Smooth muscle cell of bladder (primary cell): ENCODE measurements at places on chromosomes 13 and 19. TPM values are rescaled to one million over a fixed set of nuclear protein-coding genes. Genes with fewer than 3 reads are reported as not detected.

Gene OR10H1
- total RNA-seq, result not detected in 2 replicates

Gene TUBA3C
- not detected in 2 replicates for total RNA-seq

Gene MAP1S
- total RNA-seq, result 9.2 and 11.2 TPM in 2 replicates

Gene IL4I1
- total RNA-seq, result 0.14 and 0.46 TPM in 2 replicates

Gene MEX3D
- total RNA-seq, result 25.0 and 35.4 TPM in 2 replicates

Gene ZNF491
- total RNA-seq, result 3.0 and 3.3 TPM in 2 replicates

Gene SIGLEC9
- 0.09 TPM in 1 of 2 replicates, not detected in the other for total RNA-seq

Gene IGSF23
- total RNA-seq, result not detected in 2 replicates

Gene COMP
- total RNA-seq, result 1.3 and 5.7 TPM in 2 replicates

Gene OXGR1
- total RNA-seq, result not detected in 2 replicates

Gene TEX101
- not detected in 2 replicates for total RNA-seq

Gene CACNG8
- 0.37 and 0.43 TPM in 2 replicates for total RNA-seq

Gene SLC25A41
- not detected in 2 replicates for total RNA-seq

Gene SCAMP4
- 19.3 and 22.0 TPM in 2 replicates for total RNA-seq

Gene ZNF93
- total RNA-seq, result 1.7 and 1.9 TPM in 2 replicates
